Mesendoderm (in vitro differentiated cells): ENCODE measurements at places on chromosomes 5 and 9.

DNA sequence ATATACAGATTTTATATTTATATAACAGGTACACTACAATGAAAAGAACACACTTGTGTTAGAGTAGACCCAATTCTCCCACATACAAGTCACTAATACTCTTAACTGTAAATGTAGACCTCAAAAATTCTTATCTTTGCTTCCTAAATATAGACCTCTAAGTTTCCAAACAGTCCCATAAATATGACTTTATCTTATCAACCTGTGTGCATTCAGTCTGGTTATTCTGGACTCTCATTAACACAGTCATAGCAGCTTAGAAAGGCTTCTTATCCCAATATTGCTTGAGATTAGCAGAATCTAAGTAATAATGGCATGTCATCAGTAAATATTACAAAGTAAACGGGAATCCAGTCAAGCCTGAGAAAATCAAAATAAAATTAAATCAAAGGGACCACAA lies 161.1 kb downstream of the FBXL17 start:
- DNase-seq: no peak

GRCh38 chr5:110651507-110651906 lies 75.0 kb downstream of the TMEM232 start:
- DNase-seq: no peak

DNA sequence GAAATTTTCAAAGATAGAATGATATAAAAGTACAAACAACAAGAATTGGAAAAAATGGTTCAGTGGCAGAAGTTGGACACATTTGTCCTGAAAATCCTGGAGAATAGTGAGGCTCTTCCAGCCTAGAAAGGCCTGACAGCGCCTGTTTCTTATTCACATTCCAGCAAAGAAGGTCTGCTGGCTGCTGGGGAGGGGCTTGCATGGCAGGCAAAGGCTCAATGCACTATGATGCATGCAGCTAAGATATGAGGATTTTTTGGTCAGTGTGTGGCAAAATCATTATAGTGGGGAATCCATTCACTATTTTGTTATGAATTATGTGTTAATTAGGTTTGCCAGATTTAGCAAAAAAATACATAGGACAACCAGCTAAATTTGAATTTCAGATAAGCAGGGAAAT lies 243.9 kb upstream of the SLC30A5 start:
- no peak for DNase-seq

GRCh38 chr5:33934176-33934575 lies 2.0 kb upstream of the RXFP3 start:
- no peak for DNase-seq

GRCh38 chr9:125536167-125536772 lies 170.7 kb downstream of the MAPKAP1 start:
- peak; percentile 63 for DNase-seq

- DNase-seq: no peak
These were observed 232.9 kb downstream of the GOLPH3 start for GRCh38 chr5:31941151-31941755.

DNA sequence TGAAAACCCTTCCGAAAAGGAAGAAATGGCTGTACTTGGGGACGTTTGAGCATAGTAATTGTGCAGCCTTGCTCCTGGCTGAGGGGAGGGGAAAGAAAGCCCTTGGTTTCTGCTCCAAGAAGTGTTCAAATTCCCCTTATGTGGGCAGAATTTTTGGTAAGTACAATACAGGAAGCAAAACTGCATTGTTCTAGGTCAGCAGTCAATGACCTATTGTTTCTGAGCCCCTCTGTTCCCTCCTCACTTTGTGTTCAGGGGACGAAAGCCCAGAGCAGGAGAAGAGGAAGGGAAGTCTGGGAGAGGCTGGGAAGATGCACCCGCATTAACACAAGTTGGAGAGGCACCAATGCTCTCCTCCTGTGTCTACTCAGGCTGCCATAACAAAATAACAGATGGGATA lies 11.9 kb downstream of the BASP1 start:
- DNase-seq: no peak

GRCh38 chr5:154202379-154203260 lies 12.1 kb downstream of the GALNT10 start:
- peak; percentile 32 for DNase-seq

DNA sequence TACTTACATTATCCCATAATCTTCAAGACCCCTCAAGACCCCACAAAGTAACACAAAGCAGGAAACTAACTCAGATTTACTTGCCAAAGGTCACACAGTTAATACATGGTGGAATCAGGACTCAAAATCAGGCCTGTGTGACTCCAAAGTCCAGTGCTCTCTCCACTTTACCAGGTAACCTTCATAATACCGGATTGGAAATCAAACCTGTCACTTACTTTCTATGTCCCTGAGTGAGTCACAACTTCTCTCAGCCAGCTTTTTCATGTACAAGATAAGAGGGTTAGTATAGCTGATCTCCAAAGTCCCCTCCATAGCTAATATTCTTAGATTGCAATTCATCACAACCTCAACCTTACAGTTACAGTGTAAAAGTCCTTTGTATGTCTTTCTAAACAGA lies 17.1 kb downstream of the STRBP start:
- no peak for DNase-seq

DNA sequence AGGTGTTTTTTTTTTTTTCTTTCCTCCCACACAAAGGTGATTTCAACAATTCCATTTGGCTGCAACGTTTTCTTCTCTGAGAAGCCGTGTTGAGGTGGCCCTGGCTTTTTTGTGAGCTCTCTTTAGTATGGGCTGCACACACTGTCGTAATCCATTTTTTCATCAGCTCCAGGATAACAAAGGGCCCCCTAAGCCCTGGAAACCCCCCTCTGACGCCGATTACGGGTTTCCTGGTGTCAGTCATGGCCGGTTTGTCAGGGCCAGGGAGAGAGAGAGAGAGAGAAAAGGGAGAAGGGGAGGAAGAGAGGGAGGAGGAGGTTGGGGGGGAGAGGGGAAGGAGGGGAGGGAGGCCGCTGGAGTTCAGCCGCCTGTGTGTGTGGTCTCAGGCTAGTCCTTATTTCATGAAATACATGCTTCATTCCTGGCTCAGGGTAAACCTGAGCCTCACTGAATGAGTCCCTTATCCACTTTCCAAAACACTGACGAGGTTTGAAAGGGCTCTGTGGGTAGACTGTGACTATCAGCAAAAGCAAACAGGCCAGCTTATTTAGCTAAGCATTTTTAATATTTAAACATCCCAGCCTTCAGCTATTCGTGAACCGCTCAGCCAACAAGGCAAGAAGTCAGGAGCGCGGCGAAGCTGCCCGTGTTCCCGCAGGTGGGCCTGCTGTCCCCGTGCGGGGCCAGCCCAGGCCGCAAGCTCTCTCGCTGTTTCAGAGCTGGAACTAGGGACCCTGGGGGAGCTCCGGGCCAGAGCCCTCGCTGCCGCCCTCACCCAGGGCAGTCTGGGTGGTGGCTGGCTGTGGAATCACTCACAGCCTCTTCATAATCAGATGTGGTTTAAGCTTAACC lies 172.8 kb downstream of the ERCC6L2 start:
- DNase-seq: no peak

DNA sequence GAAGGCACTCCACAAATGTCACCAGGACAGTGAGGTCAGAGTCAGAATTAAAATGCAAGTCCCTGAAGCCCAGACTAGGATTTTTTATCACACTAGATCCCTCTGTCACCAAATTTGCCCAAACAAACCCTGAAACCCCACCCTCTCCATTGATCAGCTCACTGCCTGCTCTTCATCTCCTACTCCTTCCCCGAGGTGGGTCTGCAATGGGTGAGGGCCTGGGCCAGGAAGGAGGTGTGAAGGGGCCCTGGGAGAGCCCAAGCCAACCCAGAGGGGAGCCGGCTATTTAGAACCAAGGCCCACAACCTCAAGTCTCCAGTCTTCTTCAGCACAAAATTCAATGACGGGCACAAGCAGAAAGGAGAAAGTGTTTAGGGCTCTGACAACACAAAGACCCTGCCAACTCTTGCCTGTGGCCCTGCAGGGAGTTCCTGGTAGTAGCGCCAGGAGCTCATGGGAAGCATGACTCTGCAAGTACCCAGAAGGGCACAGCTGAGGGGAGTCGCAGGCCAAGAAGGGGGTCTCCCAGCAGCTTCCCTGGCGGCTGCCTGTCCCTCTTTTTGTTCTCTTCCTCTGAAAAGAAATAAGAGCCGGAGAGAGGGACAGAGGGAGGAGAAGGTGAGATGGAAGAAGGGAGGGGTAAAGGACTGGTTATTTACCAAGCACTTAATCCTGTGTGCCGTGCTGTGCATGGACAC lies 5.5 kb downstream of the FOXI1 start:
- DNase-seq: no peak

GRCh38 chr5:150577378-150578139 lies 62.9 kb upstream of the SYNPO start:
- no peak for DNase-seq

GRCh38 chr9:38166501-38166900 lies 97.5 kb upstream of the SHB start:
- DNase-seq: no peak

- no peak for DNase-seq
These were observed 65.7 kb upstream of the ZNF462 start for GRCh38 chr9:106797299-106797698.

DNA sequence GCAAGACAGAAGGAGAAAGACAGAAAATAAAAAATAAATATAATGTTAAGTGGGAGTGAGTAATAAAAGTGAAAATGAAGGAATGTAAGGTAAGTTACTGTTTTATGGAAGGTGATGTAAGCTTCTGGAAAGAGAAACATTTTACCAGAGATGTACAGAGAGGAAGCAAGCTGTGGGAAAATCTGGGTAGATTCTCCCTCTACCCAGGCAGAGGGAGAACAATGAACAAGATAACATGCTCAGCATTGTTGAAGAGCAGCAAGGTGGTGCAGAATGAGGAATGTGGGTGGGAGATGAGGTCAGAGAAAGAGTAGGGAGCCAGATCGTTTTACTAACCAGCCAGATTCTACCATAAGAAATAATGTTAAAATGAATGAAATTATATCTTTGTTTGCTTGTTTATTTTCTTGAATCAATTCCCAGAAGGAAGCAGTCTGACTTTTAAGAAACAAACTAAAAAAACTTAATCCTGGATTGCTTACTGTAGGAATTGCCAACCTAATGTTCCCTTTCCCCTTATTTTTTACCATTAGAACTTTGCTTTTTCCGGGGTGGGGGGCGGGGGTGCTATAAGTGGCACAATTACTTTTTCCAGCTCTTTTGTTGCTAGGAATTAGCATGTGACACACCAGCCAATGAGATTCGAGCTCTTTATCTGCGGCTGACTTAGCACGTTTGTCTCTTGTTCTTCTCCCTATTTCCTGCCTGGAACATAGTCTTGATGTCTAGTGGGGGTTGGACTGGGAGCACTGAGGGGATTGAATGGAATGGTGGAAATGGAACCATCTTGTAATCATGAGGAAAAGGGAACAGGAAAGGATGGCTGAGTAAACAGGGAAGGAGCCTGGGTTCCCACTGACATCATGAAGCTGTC lies 356.7 kb downstream of the TMEM167A start:
- peak; percentile 76 for DNase-seq

- DNase-seq: no peak
These were observed 474.2 kb upstream of the RIOK2 start for GRCh38 chr5:97657239-97657638.

- no peak for DNase-seq
These were observed 19.2 kb downstream of the CAPSL start for GRCh38 chr5:35919191-35919590.

DNA sequence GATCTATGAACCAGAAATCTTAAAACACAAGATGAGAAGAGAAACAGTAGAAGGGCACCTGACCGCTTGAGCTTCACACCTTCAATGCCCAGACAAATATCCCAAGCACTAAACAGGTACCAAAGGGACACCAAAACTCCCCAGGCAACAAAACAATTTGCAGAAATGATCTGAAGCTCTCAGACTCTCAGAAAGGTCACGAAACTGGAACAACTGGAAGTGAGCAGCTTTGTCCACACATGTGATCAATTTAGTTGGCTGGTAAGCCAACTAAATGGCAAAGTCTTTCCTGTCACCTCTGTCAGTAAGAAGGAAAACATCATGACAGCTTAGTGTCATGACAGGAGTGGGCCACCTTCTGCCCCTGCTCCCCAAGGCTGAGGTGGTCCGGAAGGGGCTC lies 4.1 kb downstream of the IPPK start:
- DNase-seq: no peak

GRCh38 chr5:109533751-109534272 lies 124.0 kb upstream of the PJA2 start:
- DNase-seq: peak; percentile 29

DNA sequence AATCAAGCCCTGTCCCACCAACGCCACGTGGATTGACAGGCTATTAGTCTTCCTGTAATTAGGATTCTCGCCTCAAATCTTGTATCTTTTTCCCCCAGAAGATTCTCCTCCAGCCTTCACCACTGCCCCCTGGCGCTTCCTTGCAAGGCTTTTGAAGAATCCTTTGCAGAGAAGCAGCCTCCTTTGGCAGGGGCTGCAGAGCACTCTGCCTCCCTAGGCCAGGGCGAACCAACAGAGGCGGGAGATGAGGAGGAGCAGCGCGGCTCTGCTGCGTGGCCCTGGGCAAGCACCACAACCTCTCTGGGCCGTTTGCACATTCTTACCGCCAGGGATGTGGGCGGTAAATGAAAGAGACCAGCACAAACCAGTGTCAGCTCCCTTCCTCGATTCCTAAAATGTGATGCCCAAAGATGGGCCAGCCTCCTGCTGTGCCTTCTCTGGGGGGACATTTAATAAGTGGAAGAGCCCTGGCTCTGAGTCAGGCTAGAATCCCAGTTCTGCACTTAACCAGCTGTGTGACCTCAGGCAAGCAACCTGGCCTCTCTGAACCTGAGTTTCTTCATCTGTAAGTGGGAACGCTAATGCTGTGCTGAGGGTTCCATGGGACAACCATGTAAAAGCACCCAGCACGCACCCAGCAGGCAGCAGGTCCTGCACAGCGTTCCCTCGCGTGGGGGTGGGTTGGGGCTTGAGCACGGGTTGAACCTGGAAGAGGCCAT lies 128.6 kb downstream of the KCNIP1 start:
- DNase-seq: peak; percentile 83

DNA sequence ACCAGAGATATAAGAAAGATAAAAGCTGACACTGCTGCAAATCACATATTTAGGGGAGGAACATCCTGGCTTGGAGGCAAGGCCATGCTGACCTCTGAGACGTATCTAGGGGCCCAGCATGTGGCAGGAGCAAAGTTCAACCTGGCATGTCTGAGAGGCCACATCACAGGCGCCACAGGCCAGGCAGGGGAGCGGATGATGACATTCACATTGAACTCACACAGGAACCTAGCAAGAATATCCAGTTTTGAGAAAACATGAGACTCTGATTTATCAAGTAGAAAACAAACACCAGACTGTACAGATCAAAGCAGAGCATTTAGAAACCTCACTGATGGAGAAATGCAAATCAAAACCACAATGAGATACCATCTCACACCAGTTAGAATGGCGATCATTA lies 64.2 kb upstream of the STK32A start:
- DNase-seq: no peak

DNA sequence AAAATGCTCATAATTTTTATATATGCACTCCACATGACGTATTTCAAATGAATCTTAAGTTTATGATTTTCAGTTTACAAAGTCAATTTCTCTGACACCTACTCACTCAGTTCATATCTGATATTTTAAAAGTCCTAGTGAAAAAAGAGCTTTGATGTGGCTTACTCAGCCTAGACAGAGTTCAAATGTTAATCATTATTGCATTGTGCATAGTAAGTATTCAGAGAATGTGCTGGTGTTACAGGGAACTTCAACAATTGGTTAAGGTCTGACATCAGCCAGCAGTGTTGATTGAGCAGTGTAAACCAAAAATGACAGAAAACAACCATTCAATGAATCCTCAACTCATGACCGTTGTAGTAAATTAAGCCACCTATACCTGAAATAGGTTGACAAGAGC lies 147.2 kb upstream of the LHFPL2 start:
- DNase-seq: no peak
